ENCODE measurements at places on chromosomes 13 and 19. TPM values are rescaled to one million over a fixed set of nuclear protein-coding genes. Genes with fewer than 3 reads are reported as not detected.

Gene FUT1
- total RNA-seq = 0.14 TPM

- peaks cover 2% of the 10 kb centered on the region for H3K36me3 ChIP-seq
- no peak for DNase-seq
- peak overlapping the region; percentile 75 for H3K4me3 ChIP-seq
- peaks cover 17% of the 10 kb centered on the region for H3K4me1 ChIP-seq
Observed at GRCh38 chr19:15550929-15551292, 42.6 kb downstream of the CYP4F22 start.

GRCh38 chr19:4713384-4713951, 10.2 kb downstream of the DPP9 start:
- no peak for DNase-seq
- peaks cover 13% of the 10 kb centered on the region for H3K36me3 ChIP-seq
- no peak overlapping the region for H3K4me3 ChIP-seq
- H3K4me1 ChIP-seq = peaks cover 6% of the 10 kb centered on the region
- H3K27me3 ChIP-seq = no peaks in the 10 kb centered on the region

DNA sequence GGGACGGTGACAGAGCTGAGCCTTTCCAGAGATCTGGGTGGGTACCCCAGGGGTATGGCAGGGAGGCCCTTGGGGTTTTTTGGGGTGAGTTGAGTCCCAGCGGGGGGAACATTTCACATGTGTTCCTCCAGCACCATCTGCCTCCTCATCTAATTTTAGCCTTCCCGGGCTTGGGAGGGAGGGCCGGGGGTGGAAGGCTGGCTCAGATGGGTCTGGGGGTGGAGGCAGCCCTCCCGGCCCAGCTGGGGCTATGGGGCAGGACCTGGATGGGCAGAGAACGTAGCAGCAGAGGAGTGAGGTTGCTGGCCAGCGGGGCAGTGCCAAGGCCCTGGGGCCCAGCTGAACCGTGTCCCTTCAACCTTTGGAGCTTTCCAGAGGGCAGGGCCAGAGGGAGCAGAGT, 23.5 kb downstream of the ADGRL1 start:
- no peak overlapping the region for H3K4me3 ChIP-seq
- no peaks in the 10 kb centered on the region for H3K27me3 ChIP-seq
- H3K4me1 ChIP-seq = no peaks in the 10 kb centered on the region
- no peaks in the 10 kb centered on the region for H3K36me3 ChIP-seq
- no peak overlapping the region for H3K27ac ChIP-seq

- peaks cover 21% of the 10 kb centered on the region for H3K4me1 ChIP-seq
- H3K4me3 ChIP-seq = no peak overlapping the region
- DNase-seq = peak; percentile 21
- no peaks in the 10 kb centered on the region for H3K27me3 ChIP-seq
- H3K27ac ChIP-seq = no peak overlapping the region
Observed at GRCh38 chr19:46373491-46374359, 26.8 kb downstream of the PPP5C start.

DNA sequence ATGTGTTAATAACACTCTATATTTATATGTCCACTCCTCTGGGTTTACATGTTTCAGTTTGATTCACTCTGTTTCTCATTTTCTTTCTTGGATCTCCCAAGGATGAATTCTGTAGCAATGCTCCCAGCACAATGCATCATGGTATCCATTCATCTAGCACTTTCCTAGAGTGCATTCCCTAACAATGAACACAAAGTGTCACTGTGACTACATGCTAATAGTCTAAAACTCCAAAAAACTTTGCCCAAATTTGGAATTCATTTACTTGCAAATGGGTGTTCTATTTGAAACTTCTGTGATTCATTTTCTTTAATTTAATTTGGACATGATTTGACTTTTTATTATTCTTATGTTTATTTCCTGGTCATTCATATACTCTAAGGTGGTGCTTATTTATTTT, 286.3 kb downstream of the POU4F1 start:
- H3K36me3 ChIP-seq = no peaks in the 10 kb centered on the region
- no peak overlapping the region for H3K4me3 ChIP-seq
- peaks cover 2% of the 10 kb centered on the region for H3K27me3 ChIP-seq

DNA sequence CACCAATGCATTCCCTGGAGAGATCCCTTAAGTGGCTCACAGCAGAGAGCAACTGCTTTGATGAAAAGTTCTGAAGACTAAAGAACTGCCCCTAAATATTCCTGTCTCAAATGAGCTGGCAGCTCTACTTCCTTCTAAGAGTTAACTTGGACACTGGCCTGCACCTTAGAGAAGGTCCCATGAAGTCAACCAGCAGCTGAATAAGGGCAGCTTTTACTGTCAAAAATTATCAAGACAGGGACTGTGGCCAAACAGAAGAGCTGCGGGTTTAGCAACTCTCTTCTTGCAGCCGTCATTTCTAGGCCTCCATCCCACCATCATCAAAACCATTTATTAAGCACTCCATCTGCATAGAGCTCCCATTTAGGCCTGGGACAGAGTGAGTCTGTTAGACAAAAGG, 491.1 kb upstream of the TSHZ3 start:
- no peak overlapping the region for H3K4me3 ChIP-seq
- H3K27me3 ChIP-seq = no peaks in the 10 kb centered on the region
- DNase-seq = no peak
- no peaks in the 10 kb centered on the region for H3K36me3 ChIP-seq

DNA sequence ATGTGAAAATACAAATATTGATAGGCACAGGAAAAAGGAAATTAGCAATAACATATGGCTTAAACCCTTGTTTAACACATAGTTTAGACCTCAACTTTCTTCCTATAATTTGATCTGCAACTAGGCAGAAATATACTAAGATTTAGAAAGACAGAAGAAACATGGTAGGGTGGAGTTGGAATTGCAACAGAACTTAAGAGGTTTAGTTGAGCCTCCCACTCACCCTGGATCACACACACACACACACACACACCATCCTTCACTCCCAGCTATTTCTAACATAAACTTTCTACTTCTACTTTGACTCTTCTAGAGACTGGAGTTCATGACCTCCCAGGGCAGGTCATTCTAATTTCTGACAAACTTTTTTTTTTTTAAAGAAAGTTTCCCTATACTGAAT, 47.4 kb downstream of the FLT3 start:
- H3K4me3 ChIP-seq = no peak overlapping the region
- H3K36me3 ChIP-seq = no peaks in the 10 kb centered on the region
- peaks cover 3% of the 10 kb centered on the region for H3K4me1 ChIP-seq

GRCh38 chr13:103130681-103131210, 64.5 kb upstream of the SLC10A2 start:
- H3K4me3 ChIP-seq = no peak overlapping the region
- no peak overlapping the region for H3K27ac ChIP-seq
- H3K27me3 ChIP-seq = no peaks in the 10 kb centered on the region

- no peak overlapping the region for H3K27ac ChIP-seq
- peaks cover 22% of the 10 kb centered on the region for H3K36me3 ChIP-seq
- no peak overlapping the region for H3K4me3 ChIP-seq
- DNase-seq = no peak
- H3K27me3 ChIP-seq = no peaks in the 10 kb centered on the region
- no peaks in the 10 kb centered on the region for H3K4me1 ChIP-seq
Observed at GRCh38 chr19:21491146-21491545, 14.3 kb upstream of the ZNF429 start.

Gene CLDND2
- 11.6 TPM for total RNA-seq

- H3K36me3 ChIP-seq = no peaks in the 10 kb centered on the region
- peaks cover 24% of the 10 kb centered on the region for H3K27me3 ChIP-seq
- peak overlapping the region; percentile 26 for H3K27ac ChIP-seq
- peaks cover 21% of the 10 kb centered on the region for H3K4me1 ChIP-seq
- H3K4me3 ChIP-seq = peak overlapping the region; percentile 20
Observed at GRCh38 chr19:38513762-38514167, 80.3 kb downstream of the RYR1 start.

DNA sequence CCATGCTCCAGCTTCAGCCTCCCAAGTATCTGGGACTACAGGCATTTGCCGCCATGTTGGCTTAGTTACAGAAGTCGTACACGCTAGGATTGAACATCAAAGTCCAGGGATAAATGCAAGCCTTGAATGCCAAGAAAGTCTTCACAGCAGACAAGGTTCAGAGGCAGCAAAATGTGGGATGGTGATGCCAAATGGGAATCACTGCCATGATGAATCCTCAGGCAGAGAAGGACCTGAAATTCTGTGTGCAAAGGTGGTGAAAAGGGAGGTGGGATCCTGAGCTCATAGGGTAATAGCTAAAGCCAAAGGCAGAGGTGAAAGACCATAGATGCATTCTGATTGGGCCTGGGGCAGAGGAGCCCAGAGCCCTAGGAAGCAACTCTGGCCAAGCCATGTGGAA, 79.3 kb upstream of the STK24 start:
- H3K4me3 ChIP-seq = no peak overlapping the region
- H3K27ac ChIP-seq = no peak overlapping the region
- H3K4me1 ChIP-seq = peaks cover 2% of the 10 kb centered on the region
- peaks cover 10% of the 10 kb centered on the region for H3K27me3 ChIP-seq
- no peak for DNase-seq

GRCh38 chr13:84050536-84050935, 168.3 kb upstream of the SLITRK1 start:
- DNase-seq = no peak
- no peak overlapping the region for H3K4me3 ChIP-seq
- H3K27me3 ChIP-seq = peaks cover 3% of the 10 kb centered on the region

Gene ICAM1
- 11.7 TPM for total RNA-seq

DNA sequence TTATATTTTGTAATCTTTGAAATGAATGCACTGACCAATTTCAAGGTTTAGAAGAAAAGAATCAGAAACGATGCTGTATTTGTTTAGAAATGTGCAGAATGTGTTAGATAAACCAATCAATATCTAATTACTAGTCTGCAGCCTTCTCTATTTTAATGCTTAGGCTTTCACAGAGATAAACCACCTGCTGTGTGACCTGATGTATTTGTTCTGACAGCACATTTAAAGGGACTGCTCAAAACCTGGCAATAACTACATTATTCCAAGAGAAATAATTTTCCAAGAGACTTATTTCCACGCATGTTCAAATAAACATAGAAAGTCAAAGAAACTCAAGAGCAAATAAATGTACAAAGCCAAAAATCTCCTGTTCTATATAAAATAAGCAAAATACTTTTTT, 641.6 kb upstream of the PCDH20 start:
- H3K4me1 ChIP-seq = no peaks in the 10 kb centered on the region
- H3K36me3 ChIP-seq = no peaks in the 10 kb centered on the region
- no peaks in the 10 kb centered on the region for H3K27me3 ChIP-seq
- H3K4me3 ChIP-seq = no peak overlapping the region

- H3K36me3 ChIP-seq = peaks cover 14% of the 10 kb centered on the region
- no peak for DNase-seq
- peaks cover 5% of the 10 kb centered on the region for H3K4me1 ChIP-seq
- no peaks in the 10 kb centered on the region for H3K27me3 ChIP-seq
Observed at GRCh38 chr13:45215392-45216077, 14.7 kb upstream of the KCTD4 start.

DNA sequence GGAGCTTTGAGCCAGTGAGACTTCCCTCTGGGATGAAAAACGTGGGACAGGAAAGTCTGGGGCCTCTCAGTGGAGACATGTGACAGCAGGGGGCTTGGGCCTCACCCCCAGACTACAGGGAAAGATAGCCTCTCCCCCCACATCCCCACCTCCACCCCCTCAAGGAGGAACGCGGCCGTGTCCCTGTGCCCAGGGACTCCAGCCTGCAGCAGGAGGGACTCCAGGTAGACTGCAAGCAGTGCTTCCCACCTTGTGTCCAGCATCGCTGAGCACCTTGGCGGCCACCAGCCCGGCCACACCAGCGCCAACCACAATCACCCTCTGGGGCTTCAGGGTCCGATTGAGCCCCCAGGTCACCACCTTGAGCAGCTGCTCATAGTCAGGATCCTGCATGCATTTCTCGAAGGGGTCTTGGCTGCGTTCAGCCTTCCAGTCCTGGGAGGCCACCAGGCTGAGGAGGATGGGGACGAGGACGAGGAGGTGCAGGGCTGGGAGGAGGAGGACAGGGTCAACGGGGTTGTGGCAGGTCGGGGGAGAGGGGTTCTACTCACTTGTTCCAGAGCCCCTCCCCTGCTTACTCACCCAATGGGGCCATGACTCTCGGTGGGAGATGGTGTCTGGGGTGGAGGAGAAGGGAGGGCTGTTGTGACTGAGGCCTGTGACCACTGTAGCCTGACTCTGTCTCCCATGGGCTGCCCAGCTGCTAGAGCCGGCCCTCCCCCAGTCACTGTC, 955 bp downstream of the IL4I1 start:
- no peaks in the 10 kb centered on the region for H3K36me3 ChIP-seq
- no peak overlapping the region for H3K4me3 ChIP-seq
- H3K4me1 ChIP-seq = peaks cover 24% of the 10 kb centered on the region
- no peaks in the 10 kb centered on the region for H3K27me3 ChIP-seq
- H3K27ac ChIP-seq = peak overlapping the region; percentile 91

DNA sequence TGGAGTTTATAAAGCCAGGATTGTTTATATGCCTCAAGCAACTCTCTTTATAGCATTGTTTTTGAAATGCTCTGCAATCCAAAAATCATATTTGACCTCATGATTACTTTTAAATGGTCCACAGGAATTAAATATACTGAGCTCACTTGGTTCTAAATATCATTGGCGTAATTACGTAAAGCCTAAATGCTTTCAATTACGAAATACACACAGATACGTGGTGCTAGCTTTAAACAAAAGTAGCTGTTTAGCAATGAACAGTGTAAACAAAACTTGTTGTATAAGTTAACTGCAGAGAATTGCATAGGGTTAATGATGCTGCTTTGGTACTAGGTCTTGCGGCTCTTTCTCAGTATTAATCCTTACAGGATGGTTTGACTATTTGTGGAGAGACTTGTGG, 346.6 kb downstream of the COG6 start:
- H3K4me3 ChIP-seq = no peak overlapping the region
- H3K36me3 ChIP-seq = peaks cover 11% of the 10 kb centered on the region
- DNase-seq = no peak
- no peaks in the 10 kb centered on the region for H3K27me3 ChIP-seq
- no peak overlapping the region for H3K27ac ChIP-seq
- peaks cover 15% of the 10 kb centered on the region for H3K4me1 ChIP-seq

- DNase-seq = no peak
- no peaks in the 10 kb centered on the region for H3K27me3 ChIP-seq
- H3K4me3 ChIP-seq = no peak overlapping the region
Observed at GRCh38 chr19:17061205-17061604, 14.0 kb downstream of the HAUS8 start.

DNA sequence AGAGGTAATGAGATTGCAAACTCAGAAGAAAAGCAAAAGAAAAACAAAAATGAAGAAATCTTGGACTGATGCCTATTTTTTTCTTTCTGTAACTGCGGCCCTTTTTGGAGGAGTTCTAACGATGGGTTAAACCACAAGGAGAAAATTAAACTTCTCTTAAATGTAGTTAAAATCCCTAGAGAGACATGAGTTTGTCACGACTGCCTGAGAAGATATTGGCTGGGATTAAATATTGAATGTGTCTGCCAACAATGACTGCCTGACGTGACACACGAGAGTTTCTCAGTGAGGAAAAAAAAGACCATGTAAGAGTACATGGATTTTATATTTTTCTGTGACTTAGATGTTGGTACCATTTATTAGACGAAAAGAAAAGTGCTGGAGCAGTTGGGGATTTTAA, 1013.4 kb downstream of the PCDH9 start:
- H3K36me3 ChIP-seq = no peaks in the 10 kb centered on the region
- no peak for DNase-seq
- no peak overlapping the region for H3K4me3 ChIP-seq
- H3K27me3 ChIP-seq = peaks cover 3% of the 10 kb centered on the region
- no peak overlapping the region for H3K27ac ChIP-seq
- H3K4me1 ChIP-seq = no peaks in the 10 kb centered on the region

Gene CYP2A6
- 0.55 TPM for total RNA-seq
